ENCODE measurements at places on chromosomes 6 and 20. TPM values are rescaled to one million over a fixed set of nuclear protein-coding genes. Genes with fewer than 3 reads are reported as not detected.

The SLC26A8 gene
- not detected for total RNA-seq

- no peak overlapping the region for H3K4me3 ChIP-seq
- H3K27me3 ChIP-seq = no peaks in the 10 kb centered on the region
- DNase-seq = no peak
- H3K27ac ChIP-seq = no peak overlapping the region
Measured at GRCh38 chr6:46486181-46486580, 5.1 kb downstream of the RCAN2 start.

The NNAT gene
- total RNA-seq = not detected

- H3K4me3 ChIP-seq = no peak overlapping the region
- no peak overlapping the region for H3K27ac ChIP-seq
- no peaks in the 10 kb centered on the region for H3K4me1 ChIP-seq
- DNase-seq = no peak
- peaks cover 20% of the 10 kb centered on the region for H3K27me3 ChIP-seq
- no peaks in the 10 kb centered on the region for H3K36me3 ChIP-seq
Measured at GRCh38 chr6:21804941-21805610, 211.5 kb downstream of the SOX4 start.

The UCKL1 gene
- 52.8 TPM for total RNA-seq

DNA sequence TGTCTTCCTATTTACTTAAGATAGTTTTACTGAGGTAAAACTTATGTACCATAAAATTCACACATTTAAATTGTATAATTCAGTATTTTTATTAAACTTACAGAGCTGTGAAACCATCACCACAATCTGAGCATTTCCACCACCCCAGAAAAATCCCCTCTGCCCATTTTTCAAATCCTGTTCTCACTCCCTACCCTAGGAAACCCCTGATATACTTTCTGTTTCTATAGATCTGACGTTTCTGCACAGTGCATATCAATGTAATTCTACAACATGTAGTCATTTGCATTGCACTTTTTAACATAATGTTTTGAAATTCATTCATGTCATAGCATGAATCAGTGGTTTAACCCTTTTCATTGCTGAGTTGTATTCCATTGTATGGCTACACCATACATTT lies 96.7 kb upstream of the OPRM1 start:
- DNase-seq = no peak
- no peaks in the 10 kb centered on the region for H3K36me3 ChIP-seq
- no peak overlapping the region for H3K27ac ChIP-seq
- no peaks in the 10 kb centered on the region for H3K27me3 ChIP-seq
- H3K4me1 ChIP-seq = no peaks in the 10 kb centered on the region
- no peak overlapping the region for H3K4me3 ChIP-seq

GRCh38 chr6:34195726-34196115 lies 41.0 kb upstream of the HMGA1 start:
- no peak overlapping the region for H3K4me3 ChIP-seq
- no peaks in the 10 kb centered on the region for H3K27me3 ChIP-seq
- H3K36me3 ChIP-seq = no peaks in the 10 kb centered on the region
- peaks cover 24% of the 10 kb centered on the region for H3K4me1 ChIP-seq
- no peak for DNase-seq
- H3K27ac ChIP-seq = no peak overlapping the region

The COL12A1 gene
- 0.11 TPM for total RNA-seq

DNA sequence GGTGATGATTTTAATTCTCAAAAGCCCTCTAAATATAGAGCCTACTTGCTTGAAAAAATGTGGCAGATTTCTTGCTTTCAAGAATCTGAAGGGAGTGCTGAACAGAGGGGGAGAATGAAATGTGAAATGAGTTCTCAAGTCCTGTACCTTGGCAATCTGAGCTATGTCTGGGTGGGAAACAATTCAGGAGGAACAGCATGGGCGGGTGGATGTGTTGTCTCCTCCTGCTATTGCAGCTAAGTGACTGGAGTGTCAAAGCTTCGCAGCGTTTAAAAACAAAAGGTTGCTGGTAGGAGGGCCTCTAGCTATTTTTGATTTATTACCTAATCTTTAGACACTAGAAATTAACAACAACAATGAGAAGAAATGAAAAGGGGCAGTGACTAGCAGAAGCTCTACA lies 102.5 kb upstream of the ARG1 start:
- H3K27me3 ChIP-seq = no peaks in the 10 kb centered on the region
- no peaks in the 10 kb centered on the region for H3K4me1 ChIP-seq
- DNase-seq = no peak
- H3K36me3 ChIP-seq = no peaks in the 10 kb centered on the region
- no peak overlapping the region for H3K4me3 ChIP-seq
- no peak overlapping the region for H3K27ac ChIP-seq

DNA sequence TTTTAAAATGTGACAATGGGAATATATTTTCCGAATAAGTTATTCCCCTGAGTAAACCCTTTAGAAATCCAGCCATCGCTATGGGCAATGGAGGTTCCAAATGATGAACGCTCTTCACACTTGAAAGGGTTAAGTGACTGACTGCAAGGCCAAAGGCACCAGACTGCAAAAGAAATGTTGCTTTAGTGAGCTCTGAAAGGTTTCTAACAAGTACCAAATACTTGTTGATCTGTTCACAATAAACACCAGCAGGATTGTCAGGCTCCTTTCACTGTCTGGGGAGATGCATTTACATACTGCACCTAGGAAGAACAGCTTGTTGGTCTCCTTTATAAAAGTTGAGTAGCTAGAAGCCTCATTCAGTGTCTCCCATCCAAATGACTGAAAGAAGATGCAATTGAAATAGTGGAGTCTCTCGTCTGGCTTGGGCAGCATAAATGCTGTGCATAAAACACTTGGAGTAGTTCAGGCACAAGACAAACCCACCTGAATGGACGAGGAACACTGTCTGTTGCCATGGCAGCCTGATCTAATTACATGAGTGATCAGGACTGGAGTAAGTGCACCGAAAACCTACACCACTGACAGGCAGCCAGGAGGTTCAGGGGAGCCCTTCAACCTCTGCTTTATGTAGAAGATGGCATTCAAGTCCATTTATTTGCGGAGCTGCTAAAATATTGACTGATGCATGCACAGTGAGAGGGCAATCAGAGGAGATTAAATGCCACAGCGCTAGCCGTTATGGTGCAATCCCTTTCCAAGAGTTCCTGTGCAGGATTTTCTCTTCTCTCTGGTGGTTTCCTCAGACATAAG lies 2.9 kb downstream of the ATXN1 start:
- H3K27ac ChIP-seq = no peak overlapping the region
- H3K36me3 ChIP-seq = no peaks in the 10 kb centered on the region
- peaks cover 27% of the 10 kb centered on the region for H3K4me1 ChIP-seq

- H3K4me1 ChIP-seq = no peaks in the 10 kb centered on the region
- no peak overlapping the region for H3K4me3 ChIP-seq
- no peak for DNase-seq
- H3K27ac ChIP-seq = no peak overlapping the region
- H3K36me3 ChIP-seq = no peaks in the 10 kb centered on the region
Measured at GRCh38 chr6:80472271-80472670, 365.8 kb downstream of the BCKDHB start.
